ENCODE measurements at places on chromosomes 11 and 22. TPM values are rescaled to one million over a fixed set of nuclear protein-coding genes. Genes with fewer than 3 reads are reported as not detected.

Gene ASCL2
- total RNA-seq: 0.18 TPM

Gene SHISAL1
- total RNA-seq: not detected

Gene FOXR1
- not detected for total RNA-seq

Gene MAPK8IP2
- total RNA-seq: 0.08 TPM

Gene OSBPL5
- total RNA-seq: 6.8 TPM

Gene HMOX1
- total RNA-seq: 1.1 TPM

GRCh38 chr11:72719144-72719543 lies 33.1 kb downstream of the ARAP1 start:
- no peak for DNase-seq

DNA sequence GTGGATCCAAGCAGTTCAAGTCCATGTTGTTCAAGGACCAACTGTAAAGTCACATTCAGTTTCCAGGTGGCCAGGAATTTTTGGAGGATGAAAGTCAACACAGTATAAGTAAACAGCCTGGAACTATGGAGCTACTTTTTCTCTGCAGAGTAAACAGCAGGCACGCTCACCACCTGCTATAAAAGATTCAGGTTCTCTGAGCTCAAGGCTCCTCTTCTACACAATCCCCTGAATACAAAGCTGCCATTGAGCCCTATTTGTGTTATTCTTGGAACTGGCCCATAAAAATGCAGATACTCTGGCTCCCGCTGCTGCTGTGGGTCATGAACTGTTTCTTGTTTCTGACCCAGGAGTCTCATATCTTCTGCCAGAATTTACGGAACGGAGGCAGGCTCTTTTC lies 56.9 kb upstream of the PRR5 start:
- no peak for DNase-seq

DNA sequence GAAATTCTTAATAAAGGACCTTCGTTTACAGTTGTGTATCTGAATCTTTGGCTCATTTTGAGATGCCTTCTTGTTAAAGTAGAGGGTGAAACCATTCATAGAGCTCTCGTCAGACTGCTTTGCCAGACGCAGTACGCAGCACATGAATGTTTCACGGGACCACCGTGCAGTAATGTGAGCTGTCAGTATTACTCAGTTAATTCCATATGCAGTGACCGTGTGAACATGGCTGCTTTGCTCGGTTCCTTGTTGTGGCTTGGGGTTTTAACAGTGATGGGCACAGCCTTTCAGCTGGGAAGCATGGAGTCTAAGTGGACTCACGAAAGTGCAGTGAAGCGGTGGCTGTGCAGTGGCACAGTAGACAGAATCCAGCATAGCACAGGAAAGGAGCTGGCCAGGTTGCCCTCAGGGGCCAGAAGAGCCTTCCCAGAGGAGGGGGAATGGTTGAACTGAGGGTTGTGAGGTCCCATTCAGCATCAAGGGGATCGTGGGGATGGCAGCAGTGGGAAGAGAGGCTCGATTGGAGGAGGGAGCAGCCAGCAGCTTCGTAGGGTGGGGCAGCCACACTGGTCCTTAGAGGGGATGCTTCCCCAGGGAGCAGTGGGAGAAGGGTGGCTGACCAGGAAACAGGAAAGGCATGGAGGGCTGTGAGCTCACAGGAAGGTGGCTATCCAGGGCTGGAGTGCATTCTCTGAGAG lies 31.4 kb downstream of the PPFIA1 start:
- no peak for DNase-seq

DNA sequence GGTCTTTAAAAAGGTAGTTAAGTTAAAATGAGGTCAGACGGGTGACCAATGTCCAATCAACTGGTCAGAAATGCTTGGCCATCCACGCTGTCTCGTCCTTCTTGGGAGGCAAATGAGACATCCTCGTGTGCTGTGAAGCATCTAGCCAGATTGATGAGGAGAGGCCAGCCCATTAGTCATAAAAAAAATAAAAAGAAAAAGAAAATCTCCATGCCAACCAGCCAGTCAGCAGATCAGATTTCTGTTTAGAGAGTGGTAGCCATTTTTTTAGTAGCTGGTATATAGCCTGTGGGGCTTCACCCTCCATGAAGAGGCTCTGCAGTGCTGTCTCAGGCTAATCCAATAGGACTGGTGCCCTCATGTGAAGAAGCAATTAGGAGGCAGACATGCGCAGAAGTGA lies 343.1 kb upstream of the SYN3 start:
- DNase-seq: no peak

DNA sequence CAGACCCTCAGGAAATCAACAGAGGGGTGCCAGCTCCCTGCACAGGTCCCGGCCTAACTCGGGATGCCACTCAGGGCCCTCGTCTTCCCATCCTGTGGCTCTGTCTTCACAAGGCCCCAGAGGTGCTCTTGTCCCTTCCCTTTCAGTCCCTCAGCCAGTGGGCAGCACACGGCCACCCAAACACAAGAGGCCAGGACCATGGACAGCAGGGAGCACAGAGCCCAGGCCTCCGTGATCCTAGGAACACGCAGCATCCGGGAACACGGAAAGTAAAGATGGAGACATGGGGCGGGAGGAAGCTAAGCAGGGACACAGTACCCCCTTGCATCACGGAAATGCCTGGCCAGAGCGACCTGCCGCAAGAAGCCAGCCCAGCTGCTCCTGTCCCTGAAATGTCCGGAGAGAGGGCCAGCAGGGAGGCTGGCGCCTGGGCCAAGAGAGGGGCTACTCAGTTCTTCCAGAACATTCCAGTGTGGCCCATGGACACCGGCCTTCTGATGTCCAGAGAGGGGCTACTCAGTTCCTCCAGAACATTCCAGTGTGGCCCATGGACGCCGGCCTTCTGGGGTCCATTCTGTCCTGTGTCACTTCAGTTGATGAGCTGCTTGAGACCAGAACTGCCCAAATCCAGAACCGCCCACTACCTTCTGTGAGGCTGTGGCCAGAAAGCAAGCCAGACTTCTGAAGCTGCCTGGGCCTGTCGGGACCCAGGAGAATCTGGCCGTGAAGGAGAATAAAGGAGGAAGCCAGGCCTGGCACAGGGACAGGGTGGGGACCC lies 274.0 kb downstream of the BRD1 start:
- DNase-seq: no peak

DNA sequence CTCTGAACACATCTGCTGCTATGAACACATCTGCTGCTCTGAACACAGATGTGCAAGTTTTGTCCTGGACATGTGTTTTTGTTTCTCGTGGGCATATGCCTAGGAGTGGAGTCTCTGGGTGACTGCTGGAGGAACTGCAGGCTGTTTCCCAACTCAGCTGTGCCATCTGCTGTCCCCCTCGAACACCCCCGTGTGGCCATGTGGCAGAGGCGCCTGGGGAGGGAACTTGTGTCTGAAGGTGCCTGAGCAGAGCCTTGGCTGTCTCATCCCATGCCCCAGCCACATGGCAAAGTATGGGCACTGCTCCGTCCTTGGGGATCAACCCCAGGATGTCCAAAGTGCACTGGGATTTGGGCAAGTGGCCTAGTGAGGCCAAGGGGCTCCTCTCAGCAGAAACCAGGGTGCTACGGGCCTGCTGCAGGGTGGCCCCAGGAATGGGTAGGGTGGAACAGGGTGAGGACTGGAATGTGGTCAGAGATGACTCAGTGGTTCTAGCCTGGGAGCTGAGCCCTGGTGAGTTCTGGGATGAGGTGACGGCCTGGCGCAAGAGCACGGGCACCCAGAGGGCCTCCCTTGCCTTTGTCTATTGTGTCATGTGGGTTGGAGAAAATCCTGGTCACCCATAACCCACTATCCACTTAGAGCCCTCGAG lies 14.7 kb downstream of the GATD1 start:
- DNase-seq: no peak

GRCh38 chr11:12602421-12602820 lies 71.8 kb upstream of the TEAD1 start:
- DNase-seq: no peak

- no peak for DNase-seq
Measured at GRCh38 chr22:46229701-46230100, 20.4 kb downstream of the CDPF1 start.

DNA sequence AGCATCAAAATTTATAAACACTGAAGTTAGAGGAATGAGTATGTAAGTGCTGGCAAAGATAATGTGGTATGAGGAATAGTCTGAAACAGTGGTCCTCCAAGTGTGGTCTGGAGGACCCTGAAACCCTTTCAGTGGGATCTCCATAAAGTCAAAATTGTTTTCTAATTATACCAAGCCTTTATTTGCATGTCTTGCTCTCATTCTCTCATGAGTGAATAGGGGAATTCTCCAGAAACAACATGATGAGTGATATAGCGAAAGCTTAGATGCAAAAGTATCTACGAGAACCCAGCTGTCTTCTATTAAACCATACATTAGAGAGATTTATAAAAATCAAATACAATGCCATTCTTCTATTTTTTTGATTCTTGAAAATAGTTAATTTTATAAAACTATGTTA lies 145.0 kb upstream of the RAG2 start:
- DNase-seq: no peak

- DNase-seq: no peak
Measured at GRCh38 chr11:5679811-5680210, 5.1 kb downstream of the TRIM5 start.

GRCh38 chr11:127890030-127890615 lies 697.2 kb downstream of the ETS1 start:
- no peak for DNase-seq

- no peak for DNase-seq
Measured at GRCh38 chr22:36870250-36870649, 9.4 kb downstream of the NCF4 start.

DNA sequence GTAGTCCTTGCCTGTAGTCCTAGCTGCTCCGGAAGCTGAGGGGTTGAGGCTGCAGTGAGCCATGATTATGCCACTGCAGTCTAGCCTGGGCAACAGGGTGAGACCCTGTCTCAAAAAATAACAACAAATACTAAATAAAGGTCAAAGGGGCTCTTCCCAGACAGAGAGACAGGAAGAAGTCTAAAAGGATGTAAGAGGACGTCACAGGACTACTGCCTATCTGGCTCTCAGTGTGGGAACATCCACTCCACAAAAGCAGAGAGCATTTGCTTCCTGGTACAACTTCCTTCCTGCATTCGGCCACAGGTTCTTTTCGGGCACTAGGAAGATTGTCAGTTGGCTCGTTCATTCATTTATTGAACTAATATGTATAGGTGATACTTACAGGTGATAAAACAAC lies 110.6 kb downstream of the SGSM3 start:
- no peak for DNase-seq

DNA sequence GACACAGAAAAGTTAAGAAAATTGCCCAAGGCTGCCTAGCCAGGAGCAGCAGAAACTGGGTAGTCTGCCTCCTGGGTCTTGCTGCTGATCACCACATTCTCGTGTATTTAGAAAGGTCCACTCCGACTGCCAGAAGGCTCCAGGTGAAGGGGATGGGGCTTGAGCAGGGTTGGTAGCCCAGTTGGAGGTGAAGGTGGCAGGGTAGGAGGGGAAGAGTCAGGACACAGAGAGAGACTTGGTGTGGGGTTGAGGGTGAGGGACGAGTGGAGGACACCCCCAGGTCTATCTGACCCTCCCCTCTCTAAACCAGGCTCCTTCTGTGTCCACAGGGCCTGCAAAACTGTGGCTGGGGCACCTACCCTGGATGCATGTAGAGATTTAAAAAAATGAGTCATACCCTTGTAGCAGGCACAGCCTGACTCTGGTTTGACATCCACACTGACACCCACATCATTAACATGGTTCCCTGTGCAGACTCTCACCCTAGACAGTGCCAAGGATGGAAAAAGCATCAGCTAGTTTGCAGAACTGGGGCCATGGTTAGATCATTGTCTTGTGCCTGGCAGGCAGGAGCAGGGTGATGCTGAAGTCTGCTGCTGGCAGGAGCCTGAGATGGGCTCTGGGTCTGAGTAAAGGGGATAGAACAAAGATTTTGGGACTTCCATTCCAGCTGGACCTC lies 273.2 kb downstream of the TENM4 start:
- no peak for DNase-seq

- no peak for DNase-seq
Measured at GRCh38 chr11:45423475-45424120, 137.5 kb upstream of the SYT13 start.

DNA sequence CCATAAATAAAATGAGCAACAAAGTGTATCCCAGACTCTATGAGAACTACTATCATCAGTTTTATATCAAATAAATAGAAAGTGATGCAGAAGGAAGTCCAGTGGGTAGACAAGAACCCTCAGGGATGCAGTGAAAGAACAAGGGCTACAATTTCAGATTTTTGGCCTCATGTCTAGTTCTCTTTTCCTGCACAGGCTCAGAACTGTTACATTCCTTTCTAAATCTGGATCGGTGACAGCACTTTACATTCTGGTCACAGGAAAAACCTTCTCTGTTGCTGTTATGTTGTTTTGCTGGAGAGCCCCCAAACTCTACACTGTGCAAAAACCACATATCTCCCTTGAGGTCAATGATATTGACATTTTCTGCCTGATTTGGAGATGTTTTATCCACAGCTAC lies 108.8 kb upstream of the ANO5 start:
- no peak for DNase-seq

DNA sequence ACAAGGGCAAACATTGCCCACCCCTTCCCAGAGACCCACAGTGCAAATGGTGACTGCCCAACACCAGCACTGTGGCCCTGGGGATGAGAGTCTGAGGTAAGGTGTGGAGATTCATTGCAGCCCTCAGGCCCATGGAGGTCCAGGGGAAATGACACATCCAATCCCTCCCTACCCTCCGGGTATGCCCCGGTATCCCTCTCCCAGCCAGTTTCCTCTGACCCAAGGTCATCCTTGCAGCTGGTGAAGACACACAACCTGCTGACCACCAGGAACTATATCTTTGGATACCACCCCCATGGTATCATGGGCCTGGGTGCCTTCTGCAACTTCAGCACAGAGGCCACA lies 18.9 kb upstream of the UVRAG start:
- no peak for DNase-seq
